GM12878 (cell line): ENCODE measurements at places on chromosomes 13 and 19. TPM values are rescaled to one million over a fixed set of nuclear protein-coding genes. Genes with fewer than 3 reads are reported as not detected.

Gene ATP8B3
- 0.63 and 1.0 TPM in 2 replicates for polyA plus RNA-seq

DNA sequence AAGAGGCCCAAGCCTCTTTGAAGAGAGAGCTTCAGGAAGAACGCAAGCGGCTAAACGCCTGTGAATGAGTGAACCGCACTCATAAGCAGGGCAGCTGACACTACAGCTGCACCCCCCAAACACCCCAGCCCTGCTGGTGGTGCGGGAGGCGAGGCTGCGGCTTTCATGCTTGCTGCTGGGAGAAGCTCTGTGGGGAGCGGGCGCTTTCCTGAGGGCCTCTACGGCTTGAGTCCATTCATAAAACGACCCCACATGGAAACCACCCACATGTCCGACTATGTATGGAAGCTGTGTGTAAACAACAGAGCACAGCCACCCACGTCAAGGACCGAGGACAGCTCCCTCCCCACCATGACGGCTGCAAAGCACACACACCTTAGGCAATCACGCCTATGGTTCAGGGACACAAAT lies 5.5 kb downstream of the AP3D1 start:
- no peaks in the 10 kb centered on the region for H3K27me3 ChIP-seq
- no peak for DNase-seq

DNA sequence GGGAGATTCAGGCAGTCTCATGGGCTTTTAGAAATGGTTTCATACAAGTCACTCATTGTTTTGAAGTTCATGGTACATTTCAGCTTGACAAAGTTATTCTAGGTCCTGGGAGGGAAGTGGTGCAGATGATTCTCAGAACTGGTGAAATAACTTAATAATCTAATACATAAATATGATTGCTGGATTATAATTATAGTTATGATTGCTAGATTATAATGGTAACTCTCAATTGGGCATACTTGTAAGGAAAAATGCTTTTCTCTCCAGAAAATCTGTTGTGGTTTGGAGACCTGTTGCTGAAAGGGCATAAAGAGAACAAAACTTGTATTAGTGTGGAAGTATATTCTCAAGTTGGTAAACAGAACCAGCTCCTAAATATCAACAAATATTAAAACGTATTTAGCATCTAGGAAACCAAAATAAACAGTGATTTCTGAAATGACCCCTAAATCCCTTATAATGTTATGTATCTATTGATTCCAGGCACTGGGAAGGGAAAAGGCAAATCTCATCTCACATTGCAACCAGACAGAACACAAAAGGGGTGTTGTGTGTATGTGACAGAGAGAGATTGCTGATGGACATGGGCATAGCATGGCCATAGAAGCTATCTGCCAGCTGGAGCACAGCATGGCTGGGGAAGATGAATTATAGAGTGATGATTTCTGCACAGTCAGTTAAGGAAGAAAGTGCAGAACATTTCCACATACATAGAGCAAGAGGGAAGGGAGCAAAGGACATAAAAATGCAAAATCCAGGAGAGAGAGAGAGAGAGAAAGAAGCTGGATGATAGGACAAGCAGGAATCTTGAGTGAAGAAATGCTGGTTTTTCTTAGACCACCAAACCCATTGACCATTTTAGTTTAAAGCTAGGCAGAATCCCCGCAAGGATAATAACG lies 87.1 kb upstream of the FRY start:
- no peak overlapping the region for H3K4me3 ChIP-seq
- DNase-seq: no peak
- H3K4me1 ChIP-seq: peaks cover 9% of the 10 kb centered on the region
- H3K36me3 ChIP-seq: no peaks in the 10 kb centered on the region
- no peak overlapping the region for H3K27ac ChIP-seq

Gene CD22
- 74.3 and 78.2 TPM in 2 replicates for polyA plus RNA-seq

Gene SWSAP1
- polyA plus RNA-seq: 5.9 and 6.5 TPM in 2 replicates

DNA sequence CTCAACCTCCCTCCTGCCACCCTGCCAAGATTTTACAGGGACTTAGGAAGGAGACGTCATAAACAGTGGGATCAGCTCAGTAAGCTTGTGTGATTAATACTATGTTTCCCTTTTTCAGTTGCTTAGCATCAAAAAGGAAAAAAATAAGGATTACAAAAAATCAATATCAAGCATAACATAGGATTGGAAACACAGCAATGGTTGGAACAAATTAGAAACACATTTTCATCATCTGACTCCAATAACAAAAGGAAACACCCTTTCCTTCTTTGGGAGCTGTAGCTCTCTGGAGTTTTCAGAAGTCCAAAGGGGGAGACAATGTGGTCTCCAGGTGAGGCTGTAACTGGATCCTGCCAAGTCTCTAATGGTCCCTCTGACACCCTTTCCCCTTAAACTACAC lies 233.4 kb downstream of the B3GLCT start:
- no peaks in the 10 kb centered on the region for H3K36me3 ChIP-seq
- no peak for DNase-seq
- H3K27me3 ChIP-seq: no peaks in the 10 kb centered on the region
- no peak overlapping the region for H3K27ac ChIP-seq
- H3K4me3 ChIP-seq: no peak overlapping the region

GRCh38 chr19:6470173-6470572 lies 6.1 kb downstream of the CRB3 start:
- H3K27ac ChIP-seq: no peak overlapping the region
- no peak for DNase-seq
- no peak overlapping the region for H3K4me3 ChIP-seq
- H3K27me3 ChIP-seq: no peaks in the 10 kb centered on the region

DNA sequence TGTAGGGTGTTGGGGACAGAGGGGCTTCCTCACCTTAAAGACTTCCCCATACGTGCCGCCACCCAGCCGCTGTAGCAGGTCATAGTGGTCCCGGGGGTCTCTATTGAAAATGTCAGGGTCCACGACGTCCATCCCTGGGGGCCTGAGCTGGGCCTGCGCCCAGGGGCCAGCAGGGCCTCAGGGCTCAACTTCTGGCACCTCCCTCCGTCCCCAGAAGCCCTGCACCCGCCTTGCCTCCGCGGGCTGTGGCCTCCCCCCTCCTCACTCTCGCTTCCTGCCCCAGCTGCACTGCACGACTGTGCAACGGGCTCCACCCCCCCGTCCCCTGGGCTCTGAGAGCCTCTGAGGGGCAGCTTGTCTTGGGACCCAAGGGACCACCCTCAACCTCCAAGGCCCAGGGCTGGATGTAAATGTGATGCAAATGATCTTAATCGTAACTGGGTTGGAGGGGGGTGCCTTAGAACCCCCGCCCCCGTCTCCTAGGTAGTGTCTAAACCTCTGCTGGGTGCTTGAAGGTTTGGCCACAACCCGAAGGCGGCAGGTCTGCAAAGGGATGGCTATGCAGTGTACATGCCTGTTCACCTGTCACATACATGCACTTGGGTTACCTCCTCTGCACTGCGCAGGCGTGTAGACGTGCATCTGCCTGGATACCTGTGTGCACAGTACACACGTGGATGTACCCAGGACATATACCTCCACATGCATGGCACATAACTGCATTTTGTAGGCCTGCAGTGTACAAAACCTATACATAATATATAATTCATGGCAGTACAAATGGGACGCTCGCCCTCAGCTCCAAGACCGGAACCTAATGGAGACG lies at the start of gene MAP4K1:
TSS of gene MAP4K1 (minus strand) at position 190 of the 826 bp plus-strand sequence. CDS start at position 132, 58 bp downstream.
- H3K27me3 ChIP-seq: no peaks in the 10 kb centered on the region
- peaks cover 12% of the 10 kb centered on the region for H3K4me1 ChIP-seq
- H3K27ac ChIP-seq: peak within 1 kb of the TSS; percentile 98
- DNase-seq: peak; percentile 88
- H3K4me3 ChIP-seq: peak within 1 kb of the TSS; percentile 84

Gene KLK13
- not detected in 2 replicates for polyA plus RNA-seq

- peak overlapping the region; percentile 69; the same call in 1 of the 2 replicates for H3K4me3 ChIP-seq
- peaks cover 3% of the 10 kb centered on the region for H3K4me1 ChIP-seq
- DNase-seq: no peak
- no peak overlapping the region for H3K27ac ChIP-seq
Observed at GRCh38 chr19:41994521-41994971, 516 bp upstream of the ATP1A3 start.

Gene PLK5
- polyA plus RNA-seq: not detected in 2 replicates

- H3K4me3 ChIP-seq: peak overlapping the region; percentile 96
- no peak overlapping the region for H3K27ac ChIP-seq
- no peaks in the 10 kb centered on the region for H3K36me3 ChIP-seq
Observed at GRCh38 chr19:7393939-7394730, 45.4 kb downstream of the ARHGEF18 start.

Gene ZNF709
- 1.6 and 1.7 TPM in 2 replicates for polyA plus RNA-seq

DNA sequence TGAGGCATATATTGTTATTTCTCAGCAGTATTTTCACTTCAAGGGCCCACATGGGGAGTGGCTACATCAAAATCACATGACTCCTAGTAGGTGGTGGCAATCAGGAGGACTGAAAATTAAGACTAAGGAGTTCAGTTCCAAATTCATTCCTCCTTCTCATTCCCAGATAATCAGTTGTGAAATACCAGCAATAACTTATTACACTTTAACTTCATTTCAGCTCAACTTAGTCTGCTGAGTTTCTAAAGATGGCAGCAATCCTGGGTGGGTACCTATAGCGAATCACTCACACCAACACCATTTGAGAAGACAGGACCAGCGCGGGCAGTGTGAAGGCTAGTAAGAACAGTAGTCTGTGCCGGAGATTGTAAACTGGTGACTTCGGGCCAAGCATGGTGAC lies 63.9 kb upstream of the SLC10A2 start:
- peaks cover 17% of the 10 kb centered on the region for H3K4me1 ChIP-seq
- H3K36me3 ChIP-seq: no peaks in the 10 kb centered on the region
- H3K27me3 ChIP-seq: no peaks in the 10 kb centered on the region

GRCh38 chr19:55239004-55239403 lies 10.4 kb upstream of the TMEM86B start:
- H3K4me3 ChIP-seq: no peak overlapping the region
- H3K27me3 ChIP-seq: no peaks in the 10 kb centered on the region
- H3K27ac ChIP-seq: no peak overlapping the region
- H3K4me1 ChIP-seq: no peaks in the 10 kb centered on the region
- peaks cover 57% of the 10 kb centered on the region for H3K36me3 ChIP-seq
- no peak for DNase-seq

DNA sequence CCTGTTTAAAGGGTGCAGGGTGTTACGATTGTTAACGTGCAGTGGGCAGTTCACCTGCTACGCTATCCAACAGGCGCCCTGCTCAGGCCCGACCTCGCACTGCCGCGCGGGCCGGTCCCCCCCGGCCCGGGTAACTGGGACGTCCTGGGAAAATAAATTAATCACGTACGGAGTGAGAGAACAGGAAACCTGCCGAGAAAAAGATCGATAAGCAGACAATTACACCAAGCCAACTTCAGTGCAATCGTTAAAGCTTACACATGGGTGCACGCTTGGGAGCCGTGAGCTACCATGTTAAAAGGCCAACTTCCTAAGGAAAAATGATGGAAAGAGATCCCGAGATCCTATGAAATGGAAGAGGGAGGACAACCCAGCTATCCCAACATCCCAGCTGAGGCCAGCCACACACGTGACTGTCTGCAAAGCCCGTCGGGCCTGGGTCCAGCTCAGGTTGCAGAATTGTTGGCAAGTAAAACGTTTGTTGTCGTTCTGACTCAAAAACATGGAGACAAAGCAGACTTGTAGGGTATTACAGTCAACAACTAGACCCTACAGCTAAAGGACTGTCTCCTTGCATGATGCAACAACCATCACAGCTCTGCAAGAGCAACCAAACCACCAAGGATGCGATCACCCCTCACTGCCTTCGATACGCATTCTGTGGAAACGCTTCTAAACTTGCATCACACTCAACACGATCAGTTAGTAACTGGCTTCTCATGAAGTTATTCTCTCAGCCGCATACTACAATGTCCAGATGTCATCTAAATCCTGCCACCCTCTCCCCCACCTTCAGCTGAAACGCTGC lies 741 bp upstream of the TUBGCP3 start:
- no peak for DNase-seq
- no peaks in the 10 kb centered on the region for H3K36me3 ChIP-seq

- no peak overlapping the region for H3K27ac ChIP-seq
- no peak overlapping the region for H3K4me3 ChIP-seq
- no peaks in the 10 kb centered on the region for H3K36me3 ChIP-seq
- H3K27me3 ChIP-seq: no peaks in the 10 kb centered on the region
Observed at GRCh38 chr19:49712397-49712859, 21.5 kb downstream of the CPT1C start.

DNA sequence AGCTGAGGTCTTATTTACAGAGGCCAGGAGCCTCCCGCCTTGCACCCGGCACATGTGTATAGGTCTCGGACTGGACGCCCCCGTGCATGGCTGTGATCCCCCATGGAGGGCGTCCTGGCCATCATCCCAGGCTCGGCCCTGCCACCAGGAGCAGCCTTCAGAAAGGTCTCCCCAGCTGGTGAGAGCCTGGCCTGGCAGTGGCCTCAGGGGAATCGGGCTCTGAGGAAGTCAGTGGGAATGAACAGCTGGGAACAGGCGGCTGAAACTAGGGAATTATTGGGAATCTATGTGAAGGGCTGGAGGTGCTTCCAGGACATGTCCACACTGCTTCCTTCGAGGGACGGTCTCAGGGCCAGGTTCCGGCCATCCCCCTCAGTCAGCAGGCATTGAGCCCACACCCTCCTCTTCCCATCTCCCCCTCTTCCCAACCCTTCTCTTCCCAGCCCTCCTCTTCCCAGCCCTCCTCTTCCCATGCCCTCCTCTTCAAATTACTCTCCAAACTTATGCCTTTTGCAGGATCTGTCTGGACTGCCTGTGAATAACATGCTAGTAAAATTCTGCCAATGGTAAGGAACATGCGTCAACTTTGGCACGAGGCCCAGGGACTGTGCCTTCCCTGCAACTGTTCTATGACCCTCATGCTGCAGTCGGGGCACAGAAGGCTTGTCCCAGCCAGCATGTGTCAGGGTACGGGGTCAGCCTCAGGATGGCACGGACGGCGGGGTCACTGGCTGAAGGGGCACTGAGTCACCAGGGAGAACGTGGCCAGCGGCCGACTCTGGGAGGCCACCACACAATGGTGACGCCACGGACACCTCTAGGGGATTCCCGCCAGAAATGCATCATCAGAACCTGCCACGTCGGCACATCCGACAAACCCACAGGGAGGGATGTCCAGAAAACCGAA lies 24.2 kb upstream of the C13orf46 start:
- no peak overlapping the region for H3K4me3 ChIP-seq
- no peaks in the 10 kb centered on the region for H3K27me3 ChIP-seq
- no peak overlapping the region for H3K27ac ChIP-seq
- no peak for DNase-seq
- H3K4me1 ChIP-seq: no peaks in the 10 kb centered on the region
- peaks cover 2% of the 10 kb centered on the region for H3K36me3 ChIP-seq

DNA sequence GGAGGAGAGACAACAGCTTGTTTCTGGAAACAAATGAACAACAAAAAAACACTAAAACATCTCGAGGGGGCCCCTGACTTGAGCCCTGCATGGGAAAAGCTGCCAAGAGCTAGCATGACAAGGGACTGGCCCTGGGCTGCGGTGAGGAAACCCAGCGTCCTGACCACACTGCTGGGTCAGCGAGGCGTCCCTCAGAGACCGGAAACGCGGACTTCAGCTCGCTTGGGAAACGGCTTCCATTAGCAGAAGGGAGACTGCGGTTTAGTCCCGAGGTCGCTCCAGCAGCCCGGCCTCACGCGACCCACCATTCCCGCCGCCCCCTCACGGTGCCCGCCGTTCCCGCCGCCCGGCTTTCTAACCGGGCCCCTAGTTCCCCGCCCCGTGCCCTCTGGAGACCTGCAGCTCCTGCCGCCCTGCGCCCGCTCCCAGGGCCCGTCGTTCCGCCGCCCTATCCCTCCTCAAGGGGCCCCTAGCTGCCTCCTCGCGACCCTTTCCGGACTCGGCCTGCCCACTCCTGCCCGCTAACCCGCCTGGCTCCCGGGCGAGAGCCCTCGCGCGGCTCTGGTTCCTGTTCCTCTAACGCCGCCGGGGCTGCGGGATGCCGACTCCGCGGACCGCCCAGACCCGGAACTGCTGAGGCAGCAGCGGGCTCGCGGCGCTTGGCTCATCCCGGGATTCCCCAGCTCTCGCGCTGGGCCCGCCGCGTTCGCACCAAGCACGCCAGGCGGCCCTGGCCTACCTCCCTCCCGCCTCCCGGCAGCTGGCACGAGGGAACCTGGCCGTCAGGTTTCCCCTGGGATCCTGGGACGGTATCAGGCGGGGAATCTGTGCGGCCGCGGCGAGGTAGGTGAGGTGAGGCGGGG lies at the start of gene CCDC122:
TSS of gene CCDC122 (minus strand) at position 849 of the 863 bp plus-strand sequence. CDS start 10,364 bp downstream, outside the sequence.
- H3K4me1 ChIP-seq: peaks cover 19% of the 10 kb centered on the region
- DNase-seq: peak; percentile 13

Gene KIR3DL2
- polyA plus RNA-seq: not detected in 2 replicates
